Stimulated activated CD8-positive, alpha-beta memory T cell treated with anti-CD3 and anti-CD28 coated beads, Interleukin-12 subunit alpha, Interleukin-12 subunit beta, amount 100 ng/mL, for 1 hour (primary cell): ENCODE measurements at places on chromosomes 1 and 21.

GRCh38 chr1:211082824-211083223 is 51.1 kb downstream of the KCNH1 start:
- DNase-seq: no peak

DNA sequence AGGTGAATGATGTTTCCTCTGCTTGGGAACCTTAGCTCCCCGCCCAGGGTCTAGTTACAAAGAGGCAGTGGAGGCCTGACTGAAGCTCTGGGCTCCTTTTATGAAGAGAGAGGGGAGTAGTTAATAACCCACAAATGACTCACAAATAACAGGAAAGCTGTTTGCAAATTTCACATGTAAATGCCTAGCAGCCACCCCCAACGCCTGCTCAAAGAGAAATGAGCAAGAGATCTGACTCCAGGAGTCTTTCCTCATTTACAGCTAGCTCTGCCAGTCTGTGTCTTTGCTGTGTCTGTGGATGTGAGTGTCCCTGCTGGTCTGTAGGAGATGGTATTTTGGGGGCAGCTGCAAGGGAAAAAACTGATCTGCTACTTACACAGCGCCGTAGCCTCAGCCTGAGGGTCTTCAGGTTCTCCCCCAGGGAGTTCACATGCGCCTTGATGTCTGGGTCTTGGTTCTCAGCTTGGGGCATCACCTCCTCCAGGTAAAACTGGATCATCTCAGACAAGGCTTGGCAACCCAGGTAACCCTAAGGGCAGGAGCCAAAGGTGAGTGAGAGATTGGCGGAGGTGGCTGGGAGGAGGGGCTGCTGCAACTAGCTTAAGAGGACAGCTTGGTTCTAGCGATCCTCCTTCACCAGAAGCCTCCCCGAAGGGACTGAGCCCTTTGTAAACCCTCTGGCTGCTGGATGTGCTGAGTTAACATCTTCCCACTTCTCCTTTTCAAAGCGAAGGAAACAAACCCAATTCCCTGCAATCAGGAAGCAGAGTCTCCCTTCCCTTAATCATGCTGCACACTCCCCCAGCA is at the start of gene IL19:
Gene IL19, plus strand, starts transcription at position 243 of the 807 bp plus-strand sequence. CDS start 65,890 bp downstream, outside the sequence.
- DNase-seq: no peak

- no peak for DNase-seq
Observed at GRCh38 chr1:62917805-62918204, 133.9 kb downstream of the ATG4C start.

- DNase-seq: no peak
Observed at GRCh38 chr1:23013657-23014056, 2.0 kb downstream of the TEX46 start.

DNA sequence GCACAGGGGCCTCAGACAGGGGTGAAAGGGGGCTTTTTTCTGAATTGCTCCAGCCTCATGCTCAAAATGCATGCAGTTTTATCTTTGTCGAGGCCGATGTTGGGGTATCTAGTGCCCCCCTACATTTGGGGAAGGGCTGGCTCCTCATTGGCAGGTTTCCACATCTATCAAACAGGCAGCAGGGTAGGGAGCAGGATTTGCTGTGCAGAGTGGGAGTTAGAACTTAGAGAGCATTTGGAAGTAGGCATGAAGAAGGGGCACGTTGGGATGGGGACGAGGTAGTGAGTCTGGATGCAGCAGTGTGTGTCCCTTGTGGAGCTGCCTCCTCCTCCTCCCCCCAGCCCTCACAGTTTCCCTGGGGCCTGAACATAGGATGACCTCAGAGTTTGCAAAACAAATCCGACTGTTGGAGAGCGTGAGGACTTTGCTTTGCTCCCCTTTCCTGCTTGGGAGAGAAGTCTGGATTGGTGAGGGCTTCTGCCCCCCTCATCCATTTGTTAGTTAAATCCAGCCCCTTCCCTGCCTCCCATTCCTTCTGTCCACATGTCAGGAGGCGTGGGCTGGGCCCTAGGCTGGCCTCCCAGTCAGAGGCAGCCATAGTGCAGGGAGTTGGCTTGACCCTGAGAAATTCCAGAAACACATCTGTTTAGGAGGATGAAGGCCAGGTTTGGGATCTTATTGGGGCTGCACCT is 36.9 kb upstream of the GPR37L1 start:
- no peak for DNase-seq

GRCh38 chr1:39266269-39266668 is 61.8 kb downstream of the MACF1 start:
- DNase-seq: no peak

- no peak for DNase-seq
Observed at GRCh38 chr1:14841456-14841855, 243.0 kb downstream of the KAZN start.

GRCh38 chr1:12715896-12716437 is at the start of gene AADACL3:
TSS of gene AADACL3 (plus strand) at chr1:12716110. CDS start at chr1:12716177, 67 bp downstream.
- DNase-seq: no peak

DNA sequence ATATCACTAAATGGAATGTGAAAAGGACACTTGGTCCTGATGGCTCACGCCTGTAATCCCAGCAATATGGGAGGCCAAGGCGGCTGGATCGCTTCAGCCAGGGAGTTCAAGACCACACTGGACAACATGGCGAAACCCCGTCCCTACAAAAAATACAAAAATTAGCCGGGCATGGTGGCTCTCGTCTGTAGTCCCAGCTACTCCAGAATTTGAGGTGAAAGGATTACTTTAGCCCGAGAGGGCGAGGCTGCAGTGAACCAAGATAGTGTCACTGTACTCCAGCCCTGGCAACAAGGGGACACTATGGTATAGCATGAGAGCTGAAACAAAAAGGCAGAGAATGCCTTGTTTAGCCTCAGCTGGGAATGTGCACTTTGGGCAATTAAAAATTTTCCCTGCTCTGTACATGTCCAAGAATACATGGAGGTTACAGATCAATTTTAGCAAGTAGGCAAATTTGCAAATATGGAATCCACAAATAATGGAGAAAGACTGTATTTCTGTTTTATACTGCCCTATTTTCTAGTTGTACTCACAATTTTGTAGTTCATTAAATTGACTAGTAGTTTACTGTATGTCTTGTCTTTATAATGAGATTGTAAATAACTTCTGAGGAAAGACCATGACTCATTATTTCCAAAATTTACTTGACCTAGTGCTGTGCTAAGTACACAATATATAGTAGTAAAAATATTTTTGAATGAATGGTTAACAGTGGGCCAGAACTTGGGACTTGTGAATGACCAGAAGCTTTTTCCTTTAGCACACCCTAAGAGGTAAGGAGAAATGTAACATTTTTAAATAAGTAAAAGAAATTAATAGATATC is 2.0 kb upstream of the ANGEL2 start:
- no peak for DNase-seq

GRCh38 chr1:3674100-3675094 is 22.1 kb downstream of the TP73 start:
- no peak for DNase-seq

- no peak for DNase-seq
Observed at GRCh38 chr1:228852024-228852423, 116.7 kb downstream of the RHOU start.

GRCh38 chr1:10824821-10825540 is 28.5 kb upstream of the CASZ1 start:
- DNase-seq: no peak

GRCh38 chr1:183090391-183091006 is 67.3 kb downstream of the LAMC1 start:
- no peak for DNase-seq

GRCh38 chr1:29196863-29197589 is 15.3 kb upstream of the SRSF4 start:
- DNase-seq: no peak

DNA sequence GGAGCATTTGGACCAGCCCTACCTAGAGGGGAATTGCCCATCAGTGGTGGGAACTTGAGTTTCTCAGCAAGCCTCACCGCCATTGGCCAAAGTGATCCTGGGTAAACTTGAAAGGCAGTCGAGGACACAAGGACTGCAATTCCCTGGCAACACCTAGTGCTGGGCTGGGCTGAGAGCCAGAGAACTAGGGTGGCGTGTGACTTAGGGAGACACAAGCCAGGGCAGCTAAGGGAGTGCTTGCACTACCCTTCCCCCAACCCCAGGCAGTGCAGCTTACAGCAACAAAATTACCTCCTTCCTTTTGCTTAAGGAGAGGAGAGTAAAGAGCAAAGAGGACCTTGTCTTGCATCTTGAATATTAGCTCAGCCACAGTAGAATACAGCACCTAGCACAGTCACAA is 176.9 kb upstream of the PRMT6 start:
- no peak for DNase-seq

DNA sequence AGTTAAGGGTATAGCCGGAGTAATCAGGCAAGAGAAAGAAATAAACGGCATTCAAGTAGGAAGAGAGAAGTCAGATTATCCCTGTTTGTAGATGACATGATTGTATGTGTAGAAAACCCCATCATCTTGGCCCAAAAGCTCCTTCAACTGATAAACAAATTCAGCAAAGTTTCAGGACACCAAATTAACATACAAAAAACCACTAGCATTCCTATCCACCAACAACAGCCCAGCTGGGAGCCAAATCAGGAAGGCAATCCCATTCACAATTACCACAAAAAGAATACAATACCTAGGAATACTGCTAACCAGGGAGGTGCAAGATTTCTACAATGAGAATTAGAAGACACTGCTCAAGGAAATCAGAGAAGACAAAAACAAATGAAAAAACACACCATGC is 45.3 kb downstream of the MAST2 start:
- no peak for DNase-seq

GRCh38 chr1:100736746-100737145 is 17.2 kb downstream of the VCAM1 start:
- no peak for DNase-seq

- DNase-seq: no peak
Observed at GRCh38 chr1:2124446-2125198, 70.0 kb downstream of the FAAP20 start.

GRCh38 chr1:195577748-195578147 is 1030.5 kb downstream of the KCNT2 start:
- DNase-seq: no peak

DNA sequence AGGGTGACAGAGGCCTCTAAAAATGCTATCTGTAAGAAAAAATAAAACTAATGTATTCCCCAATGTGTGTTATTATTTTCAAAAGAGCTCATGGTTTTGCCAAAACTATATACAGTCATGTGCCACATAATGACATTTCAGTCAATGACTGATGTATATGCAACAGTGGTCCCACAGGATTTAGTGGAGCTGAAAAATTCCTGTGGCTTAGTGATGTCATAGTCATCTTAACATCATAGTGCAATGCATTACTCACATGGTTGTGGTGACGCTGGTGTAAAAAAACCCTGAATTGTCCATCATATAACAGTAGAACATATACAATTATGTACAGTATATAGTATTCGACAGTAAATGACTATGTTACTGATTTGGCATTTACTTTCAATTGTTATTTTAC is 172.4 kb downstream of the CACNA1E start:
- DNase-seq: no peak

- no peak for DNase-seq
Observed at GRCh38 chr1:37731312-37732019, 33.5 kb downstream of the EPHA10 start.

DNA sequence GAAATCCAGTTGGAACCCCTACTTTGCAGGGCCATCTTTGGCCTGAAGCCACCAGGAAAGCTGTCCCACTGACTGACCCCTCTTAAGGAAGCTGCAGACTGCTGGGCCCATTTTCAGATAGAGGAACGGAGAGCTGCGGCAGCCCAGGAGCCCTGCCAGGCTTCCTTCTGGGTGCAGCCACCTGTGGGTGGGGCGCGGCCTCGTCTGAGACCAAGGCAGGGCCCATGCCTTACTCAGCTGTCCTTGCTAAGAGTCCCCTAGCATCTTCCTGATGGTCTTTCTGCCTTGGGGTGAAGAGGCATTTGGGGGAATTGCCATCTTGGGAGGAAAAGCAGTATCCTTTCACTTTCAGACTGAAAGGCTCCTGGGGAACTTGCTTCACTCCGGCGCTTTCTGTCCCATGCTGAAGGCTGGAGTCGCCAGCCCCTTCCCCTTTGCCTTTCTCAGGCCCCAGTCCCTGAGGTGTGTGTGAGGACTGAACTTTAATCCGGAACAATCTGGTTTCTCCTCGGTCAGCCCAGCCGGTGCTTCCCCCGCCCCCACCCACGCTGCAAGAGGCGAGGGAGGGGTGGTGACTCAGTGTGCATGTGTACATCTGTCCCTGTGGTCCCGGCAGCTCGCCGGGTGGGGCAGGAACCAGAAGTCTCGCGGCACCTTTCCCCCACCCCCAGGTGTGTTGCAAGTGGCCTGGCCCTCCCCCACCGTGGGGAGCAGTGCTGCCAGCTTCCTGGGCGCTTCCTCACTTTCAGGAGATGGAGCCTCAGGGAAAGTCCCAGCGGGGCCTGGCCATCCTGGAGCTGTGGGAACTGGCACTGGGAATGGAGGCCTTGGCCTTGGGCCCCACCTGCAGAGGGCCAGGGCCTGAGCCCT is 5.1 kb downstream of the ZC3H12A start:
- DNase-seq: peak; percentile 84

DNA sequence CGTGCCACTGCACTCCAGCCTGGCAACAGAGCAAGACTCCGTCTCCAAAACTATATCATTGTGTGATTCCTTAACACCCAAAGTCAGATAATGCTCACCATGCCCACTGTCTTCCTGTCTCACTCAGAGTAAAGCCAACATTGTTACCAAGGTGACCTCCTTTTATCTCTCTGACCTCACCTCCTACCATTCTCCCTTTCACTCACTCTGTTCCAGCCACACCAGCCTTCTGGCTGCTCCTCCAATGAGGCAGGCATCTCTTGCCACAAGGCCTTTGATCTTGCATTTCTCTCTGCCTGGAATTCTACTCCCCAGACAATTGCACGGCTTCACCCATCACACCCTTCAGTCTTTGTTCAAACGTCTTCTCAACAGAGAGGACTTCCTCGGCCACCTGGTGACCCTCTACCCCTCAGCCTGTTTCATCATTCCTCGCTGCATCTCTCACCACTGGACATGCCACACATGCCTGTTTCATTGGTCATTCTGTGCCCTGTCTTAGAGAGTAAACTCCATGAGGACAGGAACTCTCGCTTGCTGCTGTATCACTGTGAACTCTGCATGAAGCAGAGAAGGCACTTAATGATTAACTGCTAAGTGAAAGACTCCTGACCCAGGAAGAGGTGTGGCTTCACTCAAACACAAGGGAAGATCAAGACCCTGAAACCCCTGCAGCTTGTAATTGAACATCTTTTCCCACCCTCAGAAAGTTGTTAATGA is 67.1 kb upstream of the CAPZB start:
- DNase-seq: no peak

DNA sequence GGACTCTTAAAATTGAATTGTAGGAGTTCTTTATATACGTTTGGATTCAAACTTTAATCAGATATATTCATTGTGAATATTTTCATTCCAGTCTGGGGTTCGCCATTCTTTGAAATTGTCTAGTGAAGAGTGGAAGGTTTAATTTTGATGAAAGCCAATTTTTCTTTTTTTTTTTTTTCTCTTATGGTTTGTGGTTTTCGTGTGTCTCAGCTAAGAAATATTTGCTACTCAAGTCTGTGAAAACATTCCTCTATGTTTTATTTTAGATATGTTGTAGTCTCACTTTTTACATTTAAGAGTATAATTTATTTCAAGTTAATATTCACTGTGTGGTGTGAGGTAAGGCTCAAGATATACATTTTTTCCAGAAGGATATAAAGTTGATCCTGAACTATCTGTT is 220.5 kb downstream of the KCNT2 start:
- DNase-seq: no peak
